ENCODE measurements at places on chromosomes 7 and 10.

DNA sequence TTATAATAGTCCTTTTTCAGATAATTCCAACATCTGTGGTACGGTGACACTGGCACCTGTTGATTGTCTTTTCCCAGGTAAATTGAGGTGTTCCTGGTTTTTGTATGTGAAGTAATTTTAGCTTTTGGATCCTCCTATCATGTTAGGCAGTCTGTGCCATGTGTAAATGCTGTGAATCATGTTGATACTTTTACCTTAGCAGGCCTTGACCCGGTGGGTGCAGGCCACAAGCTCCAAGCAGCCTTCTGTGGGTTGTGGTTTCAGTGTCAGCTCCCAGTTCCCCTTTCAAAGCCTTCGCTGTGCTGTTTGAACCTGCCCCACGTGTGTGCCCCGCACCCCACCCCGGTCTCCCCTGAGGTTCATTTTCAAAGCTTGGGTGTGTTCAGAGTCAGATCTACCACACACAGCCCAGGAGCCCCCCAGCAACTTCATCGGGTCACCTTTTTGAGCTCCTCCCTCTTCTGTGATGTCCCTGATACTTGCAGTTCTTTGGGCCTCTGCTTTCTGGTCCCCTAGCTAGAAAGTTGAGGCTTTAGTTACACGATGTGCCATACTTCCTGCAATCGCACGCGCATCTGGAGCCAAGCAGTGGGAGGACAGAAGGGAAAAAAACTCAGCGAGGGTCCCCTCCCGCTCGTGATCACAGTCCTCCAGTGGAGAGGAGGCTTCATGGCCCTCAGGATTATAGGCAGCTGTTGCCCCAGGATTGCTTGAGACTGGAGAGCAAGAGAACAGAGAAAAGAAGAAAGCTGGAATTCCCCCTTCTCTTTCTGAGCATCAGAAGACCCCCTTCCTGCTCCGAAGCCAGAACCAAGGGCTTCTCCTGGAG lies 8.7 kb upstream of the BHLHA15 start:
- peak; percentile 92 for DNase-seq

- no peak for DNase-seq
These were observed 2.1 kb downstream of the ADIRF start for GRCh38 chr10:86970162-86970981.

DNA sequence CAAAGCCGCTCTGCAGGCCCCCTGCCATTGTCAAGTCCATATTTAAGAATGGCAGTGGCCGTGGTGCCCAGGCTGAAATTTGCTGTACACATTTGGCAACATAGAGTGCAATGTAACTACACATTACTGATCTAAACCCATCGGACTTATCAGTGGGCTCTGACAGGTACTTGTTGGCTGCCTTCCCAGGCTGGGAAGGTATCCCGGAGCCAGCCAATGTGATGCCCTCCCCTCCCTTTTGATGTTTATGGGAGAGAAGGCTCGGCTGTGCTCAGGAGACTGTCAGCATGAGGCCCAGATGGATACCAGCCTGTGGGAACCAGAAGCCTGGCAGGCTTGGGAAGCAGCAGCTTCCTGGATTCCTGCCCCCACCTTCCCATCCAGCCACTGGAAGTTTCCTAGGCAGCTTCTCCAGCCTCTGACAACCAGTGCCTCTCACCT lies 146.1 kb upstream of the TCF7L2 start:
- no peak for DNase-seq

DNA sequence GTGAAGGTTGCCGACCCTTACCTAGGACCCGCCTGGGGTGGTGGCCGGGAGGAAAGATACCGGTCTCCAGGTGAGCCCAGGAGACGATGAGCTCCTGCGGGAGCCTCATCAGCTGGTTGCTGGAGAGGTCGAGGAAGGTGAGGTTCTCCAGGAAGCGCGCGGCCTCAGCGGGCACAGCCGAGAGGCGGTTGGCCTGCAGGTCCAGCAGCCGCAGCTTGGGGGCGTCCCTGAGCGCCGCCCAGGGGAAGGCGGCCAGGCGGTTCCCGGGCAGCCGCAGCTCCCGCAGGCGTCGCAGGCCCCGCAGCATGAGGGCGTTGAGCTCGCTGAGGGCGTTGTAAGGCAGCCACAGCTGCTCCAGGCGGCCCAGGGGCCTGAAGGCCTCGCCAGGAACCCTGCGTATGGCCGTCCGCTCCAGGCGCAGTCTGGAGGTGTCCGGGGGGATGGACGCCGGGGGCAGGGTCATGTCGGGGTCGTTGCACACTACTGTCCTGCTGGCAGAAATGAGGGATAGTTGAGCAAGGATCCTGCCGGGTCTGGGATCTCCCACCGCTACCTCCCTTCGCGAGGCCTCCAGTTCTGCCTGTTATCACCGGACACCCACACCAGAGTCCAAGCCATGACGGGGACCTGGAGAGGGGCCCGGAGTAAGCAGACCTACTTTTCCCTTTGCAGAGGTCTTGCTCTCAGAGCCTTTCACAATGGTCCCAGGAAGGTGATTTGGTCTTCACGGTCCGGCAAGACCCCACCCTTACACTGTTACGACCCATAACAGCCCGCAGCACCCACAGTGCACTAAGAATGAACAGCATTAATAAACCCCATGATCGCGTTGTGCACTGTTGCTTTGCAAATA lies 3.9 kb downstream of the LRIT1 start:
- DNase-seq: no peak

GRCh38 chr10:118950997-118951637 lies 78.4 kb upstream of the NANOS1 start:
- DNase-seq: no peak

DNA sequence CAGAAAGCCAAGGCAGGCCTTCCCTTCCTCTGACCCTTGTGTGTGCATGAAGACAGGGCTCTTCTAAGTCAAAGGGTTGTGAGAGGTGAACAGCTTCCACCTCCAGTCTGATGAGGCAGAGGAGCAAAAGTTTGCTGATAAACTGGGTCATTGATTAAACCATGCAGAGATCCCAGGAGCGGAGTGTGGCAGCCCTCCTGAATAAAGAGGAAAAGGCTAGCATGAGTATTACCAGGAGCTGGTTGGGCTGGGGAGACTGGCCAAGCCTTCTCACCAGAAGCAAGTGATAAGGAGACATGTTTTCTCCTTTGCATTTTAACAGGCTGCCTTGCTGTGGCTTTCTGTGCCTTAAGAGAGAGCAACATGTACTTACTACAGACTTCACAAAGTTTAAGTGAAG lies 10.2 kb downstream of the LMOD2 start:
- no peak for DNase-seq

DNA sequence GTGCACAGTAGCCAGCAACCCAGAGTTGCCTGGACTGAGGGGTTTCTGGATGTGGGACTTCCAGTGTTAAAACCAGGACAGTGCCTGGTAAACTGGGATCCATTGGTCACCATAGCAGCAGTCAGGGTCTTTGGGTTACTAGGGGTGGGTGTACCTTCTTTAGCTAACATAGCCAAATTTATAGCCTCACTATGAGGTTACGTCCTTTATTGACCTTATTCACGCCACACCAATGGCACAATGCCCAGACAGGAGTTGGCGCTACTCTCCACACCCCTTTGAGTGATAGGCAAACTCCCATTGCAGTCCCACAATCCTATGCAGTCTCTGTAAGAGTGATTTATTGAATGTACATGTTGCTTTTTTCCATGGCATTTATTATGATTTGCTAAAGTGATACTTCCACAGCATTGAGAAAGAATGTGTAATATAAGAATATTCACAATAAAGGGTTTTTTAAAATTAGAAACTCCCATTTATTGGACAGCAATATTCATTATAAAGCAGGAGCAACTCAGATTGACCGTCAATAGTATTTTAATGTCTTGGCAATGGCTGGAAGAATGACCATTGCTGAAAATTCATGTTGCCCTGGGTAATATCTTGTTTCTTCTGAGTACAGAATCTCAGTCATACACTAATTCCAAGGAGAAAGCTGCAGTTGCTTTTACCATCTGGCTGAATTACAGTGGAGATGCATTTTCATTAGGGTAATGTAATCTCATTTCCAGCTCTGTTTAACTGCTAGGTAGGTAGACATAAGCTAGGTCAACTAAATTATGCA lies 26.1 kb downstream of the IFIT5 start:
- DNase-seq: no peak

DNA sequence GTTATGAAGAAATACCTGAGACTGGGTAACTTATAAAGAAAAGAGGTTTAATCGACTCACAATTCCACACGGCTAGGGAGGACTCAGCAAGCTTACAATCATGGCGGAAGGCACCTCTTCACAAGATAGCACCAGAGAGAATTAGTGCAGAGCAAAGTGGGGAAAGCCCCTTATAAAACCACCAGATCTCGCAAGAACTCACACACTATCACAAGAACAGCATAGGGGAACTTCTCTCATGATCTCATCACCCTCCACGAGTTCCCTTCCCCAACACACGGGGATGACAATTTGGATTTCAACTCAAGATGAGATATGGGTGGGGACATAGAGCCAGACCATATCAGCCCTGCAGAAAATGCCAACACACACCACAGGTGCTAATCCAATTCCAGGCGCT lies 218.7 kb downstream of the PARD3 start:
- DNase-seq: no peak

- DNase-seq: no peak
These were observed 32.4 kb upstream of the INPP5F start for GRCh38 chr10:119693262-119693957.

GRCh38 chr7:43926798-43927123 lies 525 bp downstream of the UBE2D4 start:
- DNase-seq: no peak

DNA sequence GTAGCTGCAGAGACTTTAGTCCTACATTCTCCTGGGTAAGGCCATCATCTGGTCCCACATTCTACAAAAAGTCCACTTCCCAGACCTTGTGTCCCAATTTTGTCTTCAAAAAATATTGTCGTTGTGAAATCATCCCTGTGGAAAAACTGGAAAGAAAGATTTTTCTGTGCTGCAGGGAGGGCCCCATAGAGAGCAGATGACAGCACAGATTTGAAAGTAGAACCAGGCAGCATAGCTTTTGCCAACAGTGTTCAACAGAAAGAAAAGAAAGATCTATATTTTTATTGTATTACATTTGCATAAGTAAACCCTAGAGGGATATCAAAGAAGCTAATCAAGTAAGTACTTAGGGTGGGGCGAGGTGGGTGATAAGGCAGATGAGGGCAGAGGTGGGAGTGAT lies 48.3 kb upstream of the C1GALT1 start:
- no peak for DNase-seq

- DNase-seq: peak; percentile 50
These were observed 20.9 kb downstream of the AKR1D1 start for GRCh38 chr7:138097064-138097741.

DNA sequence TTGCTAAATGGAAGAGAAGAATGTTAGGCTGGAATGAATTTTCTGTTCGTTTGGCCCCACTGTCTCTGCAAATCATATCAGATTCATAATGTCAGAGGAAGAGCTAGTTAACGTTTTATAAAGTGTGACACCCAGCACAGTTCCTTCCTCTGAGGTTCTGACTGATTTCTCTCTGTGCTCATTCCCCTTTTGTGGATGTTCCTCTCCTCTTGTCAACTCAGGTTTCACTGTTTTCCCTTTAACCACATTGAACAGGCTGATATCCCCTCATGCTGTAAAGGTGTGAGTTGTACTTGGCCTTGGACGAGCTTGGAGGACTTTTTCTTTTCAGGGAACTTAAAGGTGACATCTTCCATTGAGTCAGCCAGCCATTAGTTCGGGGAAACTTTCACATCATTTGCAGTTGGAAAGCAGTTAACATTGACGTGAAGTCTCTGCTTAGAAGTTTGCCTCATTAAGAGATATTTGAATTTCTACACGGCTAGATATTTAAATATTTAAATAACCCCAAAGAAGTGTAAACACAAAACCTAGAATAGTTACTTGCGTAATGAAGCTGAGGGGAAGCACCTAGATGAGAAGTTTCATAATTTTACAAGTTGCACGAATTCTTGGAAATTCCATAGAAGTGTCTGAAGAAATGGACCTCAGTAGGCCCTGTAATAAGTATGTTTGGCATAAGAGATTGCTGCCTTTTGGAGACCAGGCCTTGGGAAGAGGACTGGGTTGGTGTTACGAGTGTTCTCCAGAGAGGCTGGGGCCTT lies 101.5 kb upstream of the EGR2 start:
- DNase-seq: no peak

DNA sequence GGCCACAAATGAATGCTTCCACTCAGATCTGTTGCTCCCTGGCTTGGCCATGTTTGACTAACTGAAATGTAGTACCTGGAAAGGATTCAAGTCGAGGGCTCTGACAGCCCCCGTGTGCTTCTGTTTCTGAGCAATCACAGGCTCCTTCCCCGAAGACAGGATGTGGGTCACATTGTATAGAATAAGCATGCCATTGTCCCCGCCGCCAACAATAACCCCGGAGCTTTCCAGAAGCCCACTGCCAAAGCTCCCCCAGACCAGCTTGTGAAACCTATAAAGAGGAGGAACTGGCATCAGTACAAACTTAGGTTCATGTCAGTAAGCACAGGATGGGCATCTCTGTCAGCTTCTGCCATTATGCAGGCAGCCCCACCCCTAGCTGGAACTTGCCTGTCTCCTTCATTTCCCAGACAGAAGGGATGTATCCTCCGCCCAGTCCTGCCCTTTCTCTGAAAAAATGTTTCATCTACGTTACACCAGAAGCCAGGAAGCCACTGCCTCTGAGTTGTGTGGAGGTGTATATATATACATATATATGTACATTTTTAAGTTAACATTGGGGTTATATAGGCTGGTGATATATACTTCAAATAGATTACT lies 10.3 kb downstream of the SEC31B start:
- DNase-seq: no peak

DNA sequence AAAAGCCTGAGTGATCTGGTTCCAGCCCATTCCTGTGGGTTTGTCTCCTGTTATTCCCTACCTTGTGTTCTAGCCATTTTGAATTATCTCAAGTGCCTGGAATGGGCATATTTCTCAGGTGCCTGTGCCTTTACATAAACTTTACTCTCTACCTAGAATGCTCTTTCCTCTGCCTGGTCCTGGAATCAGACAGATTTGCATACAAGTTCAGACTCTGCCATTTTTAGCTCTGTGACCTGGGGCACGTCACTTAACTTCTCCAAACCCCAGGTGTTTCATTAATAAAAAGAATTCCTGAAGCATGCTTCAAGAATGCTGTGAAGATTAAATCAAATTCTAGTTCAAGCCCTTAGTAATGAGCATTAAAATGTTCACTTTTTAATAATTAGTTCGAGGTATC lies 7.8 kb downstream of the DCLRE1A start:
- DNase-seq: no peak

DNA sequence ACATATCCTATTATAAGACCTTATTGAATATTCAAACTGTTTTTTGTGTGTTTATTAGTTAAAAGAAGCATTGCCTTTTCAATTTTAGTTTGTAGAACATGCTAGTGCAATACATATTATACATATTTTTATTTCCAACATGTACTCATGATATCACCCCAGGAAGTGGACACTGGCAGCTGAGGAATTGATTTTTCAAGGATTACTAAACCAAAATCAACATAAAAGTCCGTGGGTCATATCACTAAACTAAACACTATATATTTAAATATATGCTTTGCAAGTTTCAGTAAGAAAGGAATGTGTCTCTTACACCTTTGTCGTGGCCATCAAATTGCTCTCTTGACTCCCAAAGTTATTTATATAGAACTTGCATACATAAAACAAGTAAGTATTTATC lies 185.2 kb downstream of the AGMO start:
- DNase-seq: no peak

Measured in HL-60 (cell line).